ENCODE measurements at places on chromosomes 4 and X.

DNA sequence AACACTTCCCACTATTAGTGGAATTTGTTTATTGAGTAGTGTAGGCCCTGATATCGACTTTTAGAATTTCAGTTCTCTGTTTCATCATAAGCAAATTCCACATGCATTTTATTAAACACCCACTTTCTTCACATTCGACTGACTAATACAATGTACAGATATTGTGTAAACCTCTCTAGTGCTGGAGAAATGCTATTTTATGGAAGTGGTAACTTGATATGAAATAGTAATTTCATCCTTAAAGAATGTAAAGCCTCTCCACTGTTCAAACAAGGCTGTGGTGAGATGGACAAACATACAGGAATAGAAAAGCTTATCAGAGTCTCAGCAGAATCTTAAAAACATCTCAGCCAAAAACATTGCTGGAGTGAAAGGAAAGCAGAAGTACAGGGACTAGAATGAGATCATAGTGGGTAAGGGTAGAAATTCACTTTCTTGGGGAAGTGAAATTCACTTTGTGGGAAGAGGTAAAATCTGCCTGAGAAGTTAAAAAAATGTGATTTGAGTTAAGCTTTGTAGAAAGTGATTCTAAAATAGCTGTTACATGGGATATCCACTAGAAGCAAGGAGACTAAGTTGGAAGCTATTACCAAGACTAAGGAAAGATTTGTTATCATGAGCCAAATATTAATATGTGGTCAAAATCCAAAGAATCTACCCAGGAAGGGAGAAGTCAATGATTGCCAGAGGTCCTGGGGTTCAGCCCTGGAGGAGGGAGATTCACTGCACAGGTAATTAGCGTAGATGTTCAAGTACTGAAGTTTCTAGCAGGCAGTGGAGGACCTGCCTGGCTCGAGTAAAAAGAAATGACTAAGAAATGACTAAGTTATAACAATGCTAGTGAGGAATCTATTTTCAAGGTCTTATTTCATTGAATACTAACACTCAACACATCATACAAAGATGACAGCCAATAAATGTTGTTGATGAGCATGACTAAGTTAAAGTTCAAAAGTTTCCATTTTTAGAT lies 398.3 kb upstream of the FAM47C start:
- no peak for DNase-seq

- no peak for DNase-seq
Measured at GRCh38 chrX:26925088-26925487, 538.1 kb downstream of the PPP4R3C start.

DNA sequence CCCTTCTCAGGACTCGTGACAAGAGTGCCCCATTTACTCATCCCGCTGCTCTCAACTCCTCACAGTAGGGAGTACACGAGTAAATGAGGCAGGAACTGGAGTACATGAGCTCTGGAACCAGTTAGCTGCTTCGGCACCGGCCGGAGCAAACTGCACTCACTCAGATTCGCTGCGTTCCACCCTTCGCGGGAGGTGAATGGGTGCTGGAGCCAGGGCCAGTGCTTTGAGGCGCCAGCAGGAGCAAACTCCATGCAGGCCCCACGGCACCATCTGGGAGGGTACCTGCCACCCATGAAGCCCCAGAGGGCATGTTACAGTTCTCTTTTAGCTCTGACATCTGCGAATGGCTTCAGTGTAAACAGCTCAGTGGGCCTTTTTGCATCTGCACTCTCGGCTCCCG lies 315.5 kb upstream of the GK2 start:
- DNase-seq: no peak

DNA sequence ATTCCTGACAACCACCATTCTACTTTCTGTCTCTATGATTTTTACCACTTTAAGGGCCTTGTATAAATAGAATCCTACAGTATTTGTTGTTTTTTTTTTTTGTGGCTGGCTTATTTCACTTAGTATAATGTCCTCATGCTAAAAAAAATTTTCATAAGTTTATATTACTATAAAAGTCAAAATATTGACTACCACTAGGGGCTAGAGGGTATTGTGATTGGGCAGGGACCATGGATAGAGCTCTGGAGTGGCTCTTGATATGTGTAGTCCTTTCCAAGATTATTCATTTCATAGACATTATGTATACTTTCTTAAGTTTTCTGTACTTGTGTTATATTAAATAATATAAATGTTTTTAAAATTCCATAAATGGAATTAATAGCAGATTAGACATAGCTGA lies 34.6 kb downstream of the MYOZ2 start:
- DNase-seq: no peak

DNA sequence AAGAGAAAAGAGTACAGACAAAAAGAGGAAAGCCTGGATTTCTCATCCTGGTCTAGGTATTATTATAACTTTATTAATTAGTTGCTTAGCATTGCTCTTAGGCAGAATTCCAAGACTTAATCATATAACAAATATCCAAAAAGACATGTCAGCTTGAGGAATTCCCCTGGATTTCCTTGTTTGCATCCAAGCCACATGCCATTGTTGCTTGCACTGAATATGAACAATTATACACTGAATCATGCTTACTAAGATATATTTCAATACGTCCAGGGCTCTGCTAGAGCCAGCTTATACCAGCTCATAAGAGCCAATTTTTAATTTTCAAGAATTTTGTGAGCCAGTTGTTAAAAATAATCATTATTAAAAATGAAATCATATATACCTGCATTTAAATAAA lies 5.5 kb upstream of the TLR10 start:
- DNase-seq: no peak

DNA sequence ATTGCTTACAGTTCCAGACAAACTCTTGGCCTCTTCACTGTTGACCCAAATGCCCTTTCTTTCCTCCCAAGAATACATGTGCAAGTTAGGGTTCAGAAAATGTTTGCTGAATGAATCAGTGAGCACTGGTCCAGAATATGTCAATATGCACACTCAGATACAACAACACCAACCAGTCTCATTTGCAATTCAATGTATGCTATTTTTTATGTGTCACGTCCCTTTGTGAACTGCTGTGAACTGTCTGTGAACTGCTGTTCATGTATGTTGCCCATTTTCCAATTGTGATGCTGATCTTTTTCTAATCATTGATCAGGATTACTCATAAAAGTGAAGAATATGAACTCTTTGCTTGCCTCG lies 17.8 kb downstream of the GAB3 start:
- no peak for DNase-seq

DNA sequence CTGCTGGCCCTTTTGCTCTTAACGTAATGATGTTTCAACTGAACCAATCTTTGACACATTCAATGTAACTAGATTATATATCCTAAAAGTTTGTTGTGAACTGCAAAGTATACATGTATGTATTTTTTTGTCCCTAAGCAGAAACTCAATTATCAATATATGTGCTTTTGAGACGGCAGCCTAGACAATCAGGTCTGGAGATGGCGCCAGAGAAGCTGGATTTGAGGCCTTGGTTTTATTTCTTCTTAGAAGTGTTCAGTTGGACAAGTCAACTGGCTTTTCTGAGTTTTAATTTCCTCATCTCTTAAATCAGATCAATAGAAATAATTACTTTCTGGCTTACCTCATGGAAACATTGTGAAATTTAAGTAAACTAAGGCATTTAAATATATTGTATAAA lies 62.5 kb downstream of the DCAF8L1 start:
- DNase-seq: peak; percentile 75
